Stimulated activated naive CD8-positive, alpha-beta T cell treated with anti-CD3 and anti-CD28 coated beads, Interleukin-15, Interleukin-2, amounts not matched to agents 100 U/mL and 50 U/mL, for 24 hours (primary cell): ENCODE measurements at places on chromosomes 1 and 21.
A peak's percentile ranks its signal among the peaks of the same experiment; 100 is the strongest.

- DNase-seq = no peak
Measured at GRCh38 chr1:159972443-159973205, 18.6 kb upstream of the SLAMF9 start.

- no peak for DNase-seq
Measured at GRCh38 chr1:203569490-203570318, 56.9 kb upstream of the ATP2B4 start.

DNA sequence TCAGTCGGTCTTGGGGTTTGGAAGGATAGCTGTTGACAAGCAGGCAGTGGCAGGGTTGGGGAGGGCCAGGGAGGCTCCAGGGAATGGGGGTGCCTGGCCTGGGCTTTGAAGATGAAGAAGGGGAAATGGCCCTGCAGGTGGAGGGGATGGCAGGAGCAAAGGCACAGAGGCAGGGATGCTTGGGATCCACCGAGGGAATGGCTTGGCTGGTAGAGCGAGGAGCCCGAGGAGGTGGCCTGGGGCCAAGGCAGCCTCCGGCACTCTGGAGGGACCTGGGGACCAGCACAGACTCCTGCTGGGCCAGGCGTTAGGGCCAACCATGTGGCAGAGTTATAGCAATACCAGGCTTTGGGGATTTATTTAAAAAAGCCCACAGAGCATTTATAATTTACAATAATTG is 62.9 kb upstream of the EDN2 start:
- DNase-seq = no peak

DNA sequence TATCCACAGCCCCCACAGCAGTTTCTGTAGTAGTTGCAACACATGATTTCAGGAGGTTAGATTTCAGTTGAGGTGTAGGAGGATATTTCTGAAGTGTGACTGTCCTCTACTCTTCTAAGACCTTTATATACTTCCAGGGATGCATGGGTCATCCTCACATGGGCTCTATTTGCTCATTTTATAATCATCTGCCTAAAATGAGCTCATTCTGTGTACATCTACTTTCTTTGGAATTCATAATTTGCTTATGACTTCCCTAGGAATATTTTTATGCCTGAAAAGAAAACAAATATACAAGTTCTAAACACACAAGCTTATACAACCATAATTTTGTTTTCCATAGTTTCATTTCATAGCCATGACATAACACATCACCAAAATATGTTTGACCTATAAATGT is at the start of gene KRTAP21-2:
Gene KRTAP21-2 (minus strand): TSS at position 101 of the 400 bp plus-strand sequence. CDS start 57 bp downstream, at position 44.
- DNase-seq = no peak

DNA sequence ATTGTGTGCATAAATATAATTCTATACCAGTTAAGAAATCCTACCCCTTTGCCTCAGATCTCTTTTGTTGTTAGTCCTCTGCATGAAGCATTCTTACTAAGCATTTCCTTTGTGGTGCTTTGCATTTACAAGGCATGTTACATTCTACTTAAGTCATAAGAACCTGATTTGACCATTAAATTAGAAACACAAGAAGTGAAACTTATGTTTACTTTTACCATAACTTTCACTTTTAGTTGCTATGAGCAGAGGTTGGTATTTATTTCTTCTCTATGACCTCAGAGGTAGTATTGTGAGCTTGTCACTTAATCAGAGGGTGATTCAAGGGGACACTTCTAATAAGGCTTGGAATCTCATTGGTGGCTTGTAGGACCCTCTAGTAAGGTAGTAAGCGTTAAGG is 9.0 kb downstream of the FAM20B start:
- no peak for DNase-seq

DNA sequence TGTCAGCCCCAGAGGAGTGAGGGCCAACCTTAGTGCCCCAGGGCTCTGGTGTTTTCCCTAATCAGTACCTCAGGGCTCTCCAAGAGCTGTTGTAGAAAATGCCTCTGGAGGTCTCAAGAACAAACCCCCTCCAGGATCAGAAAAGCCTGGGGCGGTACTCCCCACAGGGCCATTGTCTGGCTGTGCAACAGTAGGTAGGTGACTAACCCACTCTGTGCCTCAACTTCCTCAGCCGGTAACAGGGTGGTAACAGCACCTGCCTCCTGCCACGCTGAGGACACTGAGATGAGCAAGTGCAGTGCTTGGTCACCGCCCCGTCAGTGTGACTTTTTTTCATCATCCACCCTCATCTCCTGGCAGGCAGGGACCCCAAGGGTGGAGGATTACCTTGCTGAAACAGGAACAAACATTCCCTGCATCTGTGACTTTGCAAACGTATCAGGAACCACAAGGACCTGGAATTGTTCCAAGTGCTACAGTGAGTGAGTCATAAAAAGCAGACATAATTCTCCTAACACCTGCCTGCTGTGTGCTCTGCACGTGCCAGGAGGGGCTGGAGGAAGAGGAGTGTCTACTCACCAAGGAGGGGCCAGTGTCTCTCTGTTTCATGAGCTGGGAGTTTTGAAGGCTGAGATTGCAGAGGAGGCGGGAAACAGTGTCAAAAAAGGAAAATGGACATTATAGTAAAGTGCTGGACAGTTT is 440.8 kb downstream of the NPHP4 start:
- no peak for DNase-seq

DNA sequence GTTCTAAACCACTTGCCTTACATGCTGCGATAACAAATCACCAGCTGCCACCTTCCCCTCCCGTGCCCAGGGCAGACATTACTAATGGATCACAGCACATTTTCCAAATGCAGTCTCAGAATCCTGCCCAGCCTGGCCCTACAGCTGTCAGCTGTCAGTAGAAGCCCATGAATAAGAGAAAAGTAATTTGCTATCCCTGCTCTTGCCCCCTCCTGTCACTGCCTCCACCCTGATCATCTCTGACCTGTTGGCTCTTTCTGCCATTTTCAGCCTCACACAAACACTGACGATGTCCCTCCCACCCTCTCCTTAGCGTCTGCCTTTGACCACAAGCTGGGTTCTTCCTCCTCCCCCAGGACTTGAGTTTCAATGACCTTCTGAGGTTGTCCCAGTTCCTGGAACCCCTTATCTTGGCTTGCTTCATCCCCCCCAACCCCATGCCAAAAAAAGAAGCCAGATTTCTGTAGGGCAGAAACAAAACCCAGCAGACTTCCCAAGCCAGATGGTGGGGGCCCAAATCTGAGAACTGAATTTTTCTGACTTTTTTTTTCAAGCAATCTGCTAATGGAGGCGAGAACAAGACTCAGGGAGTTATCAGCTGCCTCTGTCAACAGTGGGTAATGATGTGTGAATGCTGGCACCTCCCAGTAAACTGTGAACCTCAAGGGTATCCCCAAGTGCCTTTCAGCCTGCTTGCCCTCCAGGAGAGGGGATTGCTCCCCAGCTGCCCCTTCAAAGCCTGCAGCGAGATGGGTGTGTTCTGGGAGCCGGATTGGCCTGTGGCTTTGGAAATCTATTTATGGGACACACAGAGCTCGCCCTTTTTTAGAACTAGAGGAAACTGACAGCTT is 216.5 kb upstream of the VAMP3 start:
- DNase-seq = no peak

- DNase-seq = no peak
Measured at GRCh38 chr1:201226859-201227488, 36.4 kb downstream of the IGFN1 start.

DNA sequence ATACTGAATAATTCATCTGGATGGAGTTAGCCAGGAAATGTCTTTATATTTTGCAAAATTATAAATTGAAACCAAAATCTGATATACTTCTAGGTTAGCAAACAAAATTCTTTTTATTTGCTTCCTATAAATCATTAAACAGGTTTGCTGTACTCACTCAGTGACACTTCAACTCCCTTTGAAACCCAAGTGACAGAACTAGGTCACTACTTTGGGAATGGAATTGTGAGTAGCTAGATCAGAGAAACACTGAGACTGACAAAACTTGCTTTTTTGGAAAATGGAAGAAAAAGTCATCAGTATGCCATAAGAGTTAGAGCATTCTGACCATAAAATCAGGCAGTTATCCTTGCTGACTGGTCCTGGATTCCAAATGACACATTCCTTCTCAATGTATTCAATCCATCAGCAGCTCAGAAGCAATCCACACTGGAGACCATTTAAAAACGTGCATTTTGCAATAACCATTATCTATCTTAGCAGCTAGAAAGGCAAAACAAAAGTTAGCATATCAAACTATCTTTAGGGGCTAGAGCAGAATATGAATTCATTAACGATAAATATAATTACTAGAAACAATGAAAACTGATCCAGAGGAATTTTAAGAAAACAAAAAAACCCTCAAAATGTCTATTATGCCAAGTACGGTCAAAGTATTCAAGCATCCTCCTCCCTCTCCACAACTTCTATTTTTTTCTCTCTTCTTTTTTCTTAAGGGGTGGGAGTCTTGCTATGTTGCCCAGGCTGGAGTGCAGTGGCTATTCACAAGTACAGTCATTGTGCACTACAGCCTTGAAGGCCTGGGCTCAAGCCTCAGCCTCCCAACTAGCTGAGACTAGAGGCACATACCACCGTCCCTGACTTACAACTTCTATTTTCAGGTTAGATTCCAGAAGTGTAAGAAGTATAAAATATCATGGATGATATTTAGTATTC is 60.1 kb downstream of the HNRNPR start:
- DNase-seq = no peak

GRCh38 chr21:45571641-45572040 is 29.4 kb upstream of the SLC19A1 start:
- no peak for DNase-seq

DNA sequence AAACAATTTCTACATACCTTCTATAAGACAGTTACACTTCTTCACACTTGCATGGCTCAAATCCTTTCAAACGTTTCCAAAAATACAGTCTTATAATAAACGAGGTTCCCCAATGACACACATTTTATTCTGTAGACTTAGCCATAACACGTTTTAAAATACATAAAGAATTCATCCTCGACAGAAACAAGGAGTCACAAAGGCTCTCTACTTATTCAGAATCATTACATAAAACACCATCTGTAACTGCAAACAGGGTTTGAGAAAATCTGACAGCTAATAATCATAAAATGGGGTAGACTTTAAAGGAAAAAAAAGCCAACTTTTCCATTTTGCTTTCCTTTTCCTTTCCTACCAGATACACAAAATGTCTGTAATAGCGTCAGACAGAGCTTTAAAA is 1.8 kb downstream of the PIK3R3 start:
- DNase-seq = no peak

DNA sequence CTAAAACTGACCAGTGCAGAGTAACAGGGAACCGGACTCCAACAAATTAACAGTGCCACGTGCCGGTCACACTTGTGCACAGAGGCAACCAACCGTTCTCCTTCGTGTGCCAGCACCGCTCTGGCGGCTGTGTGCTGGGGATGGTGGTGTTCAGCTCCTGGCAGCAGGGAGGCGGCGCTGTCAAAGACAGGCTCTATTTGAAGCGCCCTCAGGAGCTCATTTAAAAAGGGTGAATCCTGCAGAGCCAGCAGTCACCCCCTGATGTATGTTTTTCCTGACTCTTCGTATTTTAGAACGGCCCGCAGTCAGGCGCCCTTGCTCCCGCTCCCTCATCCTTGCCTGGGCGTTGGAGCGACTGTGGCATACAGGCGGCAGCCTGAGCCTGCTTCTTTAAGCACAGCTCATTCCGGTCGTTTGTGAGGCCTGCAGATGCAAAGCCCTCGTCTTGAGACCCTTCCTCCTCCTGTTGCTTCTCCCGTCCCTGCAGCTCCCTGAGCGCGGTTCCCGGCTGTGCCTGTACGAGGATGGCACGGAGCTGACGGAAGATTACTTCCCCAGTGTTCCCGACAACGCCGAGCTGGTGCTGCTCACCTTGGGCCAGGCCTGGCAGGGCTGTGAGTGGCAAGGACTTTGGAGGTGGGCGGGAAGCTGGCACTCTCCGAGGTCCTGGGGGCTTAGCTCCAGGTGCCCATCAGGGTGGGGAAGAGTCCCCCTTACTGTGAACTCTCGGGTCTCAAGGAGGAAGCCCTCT is 1.1 kb downstream of the DFFB start:
- DNase-seq = peak; percentile 15

GRCh38 chr1:179955287-179955680 is 674 bp downstream of the CEP350 start:
- no peak for DNase-seq

GRCh38 chr1:219352961-219353651 is 179.4 kb downstream of the LYPLAL1 start:
- DNase-seq = no peak

GRCh38 chr1:201360901-201361651 is 16.4 kb downstream of the TNNT2 start:
- DNase-seq = no peak

- no peak for DNase-seq
Measured at GRCh38 chr1:33609739-33610138, 137.3 kb downstream of the ZSCAN20 start.

DNA sequence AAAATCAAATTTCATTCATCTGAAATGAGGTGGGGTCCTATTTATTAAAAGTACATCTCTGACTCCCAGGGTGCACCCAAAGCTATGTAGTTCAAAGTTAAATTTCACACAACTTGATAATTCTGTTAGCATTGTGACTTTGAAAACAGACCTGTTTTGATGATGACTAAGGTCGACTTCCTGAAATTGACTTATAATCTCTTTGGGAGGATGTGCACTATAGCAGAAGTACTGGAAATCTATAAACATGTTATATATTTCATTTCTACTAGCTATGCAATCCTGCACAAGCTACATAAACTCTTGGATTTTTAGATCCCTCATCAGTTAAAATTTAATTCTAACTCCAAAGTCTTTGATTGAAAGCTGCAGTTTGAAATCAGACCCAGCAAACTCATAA is 507.6 kb downstream of the NEGR1 start:
- no peak for DNase-seq

GRCh38 chr21:14405962-14406361 is 23.0 kb upstream of the HSPA13 start:
- DNase-seq = no peak

GRCh38 chr1:29478151-29478791 is 241.9 kb downstream of the PTPRU start:
- DNase-seq = no peak

GRCh38 chr1:147492207-147492606 is 49.1 kb upstream of the BCL9 start:
- DNase-seq = no peak

DNA sequence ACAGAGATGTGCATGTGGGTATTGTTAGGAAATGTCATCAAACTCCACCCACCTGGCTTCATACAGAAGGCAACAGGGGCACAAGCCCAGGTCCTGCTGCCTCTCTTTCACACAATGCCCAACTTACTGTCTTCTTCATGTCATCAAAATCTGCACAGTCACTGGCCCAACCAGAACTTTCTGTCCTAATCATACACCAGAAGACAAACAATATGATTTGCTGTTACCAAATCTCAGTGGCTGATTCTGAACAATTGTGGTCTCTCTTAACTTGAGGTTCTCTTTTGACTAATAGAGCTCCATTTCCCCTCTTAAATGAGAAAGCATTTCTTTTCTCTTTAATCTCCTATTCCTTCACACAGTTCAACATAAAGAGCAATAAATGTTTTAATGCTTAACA is 7.7 kb downstream of the HSD3B2 start:
- DNase-seq = no peak

GRCh38 chr1:63343922-63344321 is 21.6 kb downstream of the FOXD3 start:
- DNase-seq = no peak

- DNase-seq = no peak
Measured at GRCh38 chr1:41823471-41823870, 95.3 kb downstream of the HIVEP3 start.
